NCI-H2107 (cell line): ENCODE measurements at places on chromosomes 6 and 20.

- no peak for DNase-seq
These were observed 380.6 kb upstream of the JAG1 start for GRCh38 chr20:11054266-11054993.

DNA sequence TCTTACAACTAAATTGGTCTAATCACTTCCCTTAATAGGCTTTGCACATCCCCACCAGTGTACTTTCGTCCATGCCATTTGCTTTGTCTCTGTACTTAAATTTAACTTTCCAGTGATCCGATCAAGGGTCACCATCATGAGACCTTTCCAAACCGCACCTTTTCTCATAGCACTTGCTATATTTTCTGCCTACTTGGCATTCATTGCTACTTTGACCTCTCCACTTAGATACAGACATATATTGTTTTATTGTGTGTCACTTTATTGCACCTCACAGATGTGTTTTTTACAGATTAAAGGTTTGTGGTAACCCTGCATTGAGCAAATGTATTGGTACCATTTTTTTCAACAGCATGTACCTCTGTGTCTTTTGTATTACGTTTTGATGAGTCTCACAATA, 14.8 kb downstream of the SUMO4 start:
- DNase-seq = no peak

- DNase-seq = no peak
These were observed 82.7 kb downstream of the CTNNBL1 start for GRCh38 chr20:37776526-37776925.

- DNase-seq = no peak
These were observed 90.8 kb downstream of the FRK start for GRCh38 chr6:115969930-115970273.

- DNase-seq = no peak
These were observed 699.0 kb downstream of the PHF3 start for GRCh38 chr6:64334636-64335035.

DNA sequence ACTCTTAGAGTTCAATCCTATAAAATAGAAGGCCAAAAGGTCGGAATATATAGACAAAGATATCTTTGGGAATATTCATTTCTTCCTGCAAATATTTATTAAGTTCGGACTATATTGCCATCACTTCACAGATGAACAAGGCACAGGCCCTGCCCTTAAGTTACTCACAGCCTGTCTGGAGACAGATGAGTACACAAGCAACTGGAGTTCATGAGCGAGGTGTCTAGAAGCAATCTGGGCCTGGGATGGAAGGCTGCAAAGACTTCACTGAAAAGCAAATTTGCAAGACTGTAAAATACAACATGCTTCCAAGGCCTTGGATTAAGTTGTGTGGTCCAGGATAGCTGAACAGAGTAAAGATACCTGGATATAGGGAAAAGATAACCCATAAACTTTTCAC, 56.7 kb upstream of the CEP85L start:
- DNase-seq = no peak

DNA sequence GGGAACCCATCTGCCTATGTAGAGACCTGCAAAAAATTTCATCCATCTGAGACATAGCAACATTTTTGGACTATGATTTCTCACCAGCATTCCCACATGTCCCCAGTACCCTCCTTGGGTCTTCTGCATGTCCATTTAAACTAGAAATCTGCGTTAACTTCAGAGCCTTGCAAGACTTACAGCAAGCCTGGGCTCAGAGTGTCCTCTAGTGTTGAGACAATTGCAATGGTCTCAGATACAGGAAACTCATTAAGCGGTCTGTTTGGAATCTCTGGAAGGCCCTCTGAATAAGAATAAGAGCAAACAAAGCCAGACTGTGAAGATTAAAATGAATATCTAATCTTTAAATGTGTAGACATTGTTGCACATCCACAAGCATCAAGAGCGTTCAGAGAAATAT, 20.5 kb upstream of the PI3 start:
- no peak for DNase-seq

DNA sequence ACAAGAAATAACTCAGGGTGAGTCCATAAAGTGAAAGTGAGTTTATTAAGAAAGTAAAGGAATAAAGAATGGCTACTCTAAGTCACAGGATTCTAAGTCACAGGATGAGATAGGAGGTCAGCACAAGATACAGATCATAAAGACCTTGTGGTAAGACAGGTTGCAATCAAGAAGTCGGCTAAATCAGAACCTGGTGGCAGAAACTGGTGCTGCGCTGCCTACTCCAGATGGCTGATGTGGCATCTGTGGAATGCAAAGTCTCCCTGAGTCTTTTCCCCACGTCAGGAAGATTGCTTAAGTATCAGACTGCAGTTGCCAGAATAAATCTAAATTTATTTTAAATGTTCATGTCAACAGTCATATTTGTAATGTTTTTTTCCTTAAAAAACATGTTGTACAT, 10.7 kb upstream of the KCNK15 start:
- DNase-seq = no peak

DNA sequence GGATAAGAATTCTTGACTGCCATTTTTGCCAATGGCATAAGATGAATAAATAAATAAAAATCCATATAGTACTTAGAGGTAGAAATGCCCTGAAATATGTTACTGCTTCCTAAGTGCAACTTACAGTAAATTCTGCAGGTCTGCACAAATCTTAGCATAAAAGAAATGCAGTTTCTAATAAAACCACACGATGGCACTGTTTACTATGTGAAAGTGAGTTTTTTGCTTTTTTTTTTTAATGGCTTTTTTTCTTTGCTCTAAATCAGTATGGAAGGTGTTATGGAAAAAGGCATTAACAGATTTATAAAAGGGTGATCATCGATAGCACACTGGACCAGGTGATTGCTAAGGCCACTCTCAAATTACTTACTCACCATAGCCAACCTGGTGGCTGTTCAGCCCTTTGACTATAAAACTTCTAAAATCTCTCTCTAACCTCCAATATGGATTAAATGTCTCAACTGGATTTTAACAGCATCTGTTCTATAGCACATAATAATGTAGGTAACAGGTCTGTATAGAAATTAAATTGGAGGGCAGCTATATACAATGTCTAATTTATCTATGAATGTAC, 45.8 kb downstream of the AHI1 start:
- peak; percentile 7 for DNase-seq

- DNase-seq = no peak
These were observed 565 bp downstream of the QKI start for GRCh38 chr6:163414946-163415619.

DNA sequence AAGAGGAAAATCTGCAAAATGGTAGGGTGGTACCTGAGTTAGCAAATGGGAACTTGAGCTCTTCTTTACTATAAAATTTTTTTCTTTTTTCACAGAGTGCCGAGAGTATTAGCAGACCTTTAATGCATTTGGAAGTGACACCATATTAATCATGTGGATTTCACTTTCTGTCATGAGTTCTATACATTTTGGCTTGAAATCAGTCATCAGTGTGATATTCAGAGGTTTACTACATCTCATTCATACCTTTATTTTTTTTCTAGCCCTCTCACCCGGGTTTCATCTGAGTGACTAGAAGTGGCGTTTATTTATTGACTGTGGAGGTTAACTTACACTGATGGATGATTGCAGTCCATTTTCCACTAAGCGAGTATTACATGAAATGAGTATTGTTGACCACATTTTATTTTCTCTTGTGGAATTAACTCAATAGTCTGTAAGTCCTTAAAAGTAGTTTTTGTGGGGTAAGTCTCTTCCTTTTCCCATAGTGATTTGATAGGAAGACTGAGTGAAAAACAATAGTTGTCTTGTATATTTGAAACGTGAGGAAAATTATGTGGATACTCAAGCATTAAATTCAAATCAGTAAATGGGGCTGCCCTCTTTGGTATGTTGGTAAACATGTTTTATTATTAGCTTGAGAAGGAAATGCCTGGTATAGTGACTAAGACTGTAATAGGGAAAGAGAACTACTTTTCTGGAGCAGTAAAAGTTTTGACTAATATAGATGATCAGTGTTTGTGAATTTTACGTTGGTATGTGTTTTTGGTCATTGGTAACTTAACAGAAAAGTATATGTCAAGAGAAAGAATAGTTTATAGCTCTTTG, 55.5 kb downstream of the JARID2 start:
- no peak for DNase-seq

DNA sequence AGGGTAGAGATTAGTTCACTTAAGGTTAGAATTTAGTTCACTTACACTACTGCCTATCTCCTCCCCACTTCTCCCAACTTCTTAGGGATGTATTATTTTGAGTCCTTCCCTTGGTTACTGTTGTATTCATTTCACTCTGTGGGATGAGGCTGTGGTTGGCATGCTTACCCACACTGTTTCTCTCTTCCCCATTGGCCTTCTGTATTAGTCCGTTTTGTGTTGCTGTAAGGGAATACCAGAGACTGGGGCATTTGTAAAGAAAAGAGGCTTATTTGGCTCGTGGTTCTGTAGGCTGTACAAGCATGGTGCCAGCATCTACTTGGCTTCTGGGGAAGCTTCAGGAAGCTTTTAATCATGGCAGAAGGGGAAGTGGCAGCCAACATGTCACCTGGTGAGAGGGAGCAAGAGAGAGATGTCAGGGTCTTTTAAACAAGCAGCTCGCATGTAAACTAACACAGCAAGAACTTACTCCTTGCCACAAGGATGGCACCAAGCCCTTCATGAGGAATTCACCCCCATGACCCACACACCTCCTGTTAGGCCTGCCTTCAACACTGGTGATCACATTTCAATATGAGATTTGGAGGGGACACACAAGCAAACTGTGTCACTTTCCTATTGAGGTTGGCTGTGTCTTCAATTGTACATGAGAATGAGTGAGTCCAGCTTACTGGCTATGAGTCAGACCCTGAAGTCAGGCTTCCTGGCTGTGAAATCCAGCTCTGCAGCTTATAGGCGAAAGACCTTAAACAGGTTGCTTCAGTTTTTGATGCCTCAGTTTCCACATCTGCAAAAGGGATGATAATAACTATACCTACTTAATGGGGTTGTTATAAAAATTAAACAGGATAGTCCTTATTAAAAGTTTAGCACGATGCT, 53.3 kb downstream of the SYNDIG1 start:
- no peak for DNase-seq
